ENCODE measurements at places on chromosomes 7 and 10.

- no peak for DNase-seq
Observed at GRCh38 chr7:128729494-128729893, 9.7 kb upstream of the CALU start.

- DNase-seq = no peak
Observed at GRCh38 chr7:47264021-47264651, 317.8 kb downstream of the TNS3 start.

GRCh38 chr10:37712489-37713131 is 144.8 kb downstream of the ZNF248 start:
- DNase-seq = no peak

DNA sequence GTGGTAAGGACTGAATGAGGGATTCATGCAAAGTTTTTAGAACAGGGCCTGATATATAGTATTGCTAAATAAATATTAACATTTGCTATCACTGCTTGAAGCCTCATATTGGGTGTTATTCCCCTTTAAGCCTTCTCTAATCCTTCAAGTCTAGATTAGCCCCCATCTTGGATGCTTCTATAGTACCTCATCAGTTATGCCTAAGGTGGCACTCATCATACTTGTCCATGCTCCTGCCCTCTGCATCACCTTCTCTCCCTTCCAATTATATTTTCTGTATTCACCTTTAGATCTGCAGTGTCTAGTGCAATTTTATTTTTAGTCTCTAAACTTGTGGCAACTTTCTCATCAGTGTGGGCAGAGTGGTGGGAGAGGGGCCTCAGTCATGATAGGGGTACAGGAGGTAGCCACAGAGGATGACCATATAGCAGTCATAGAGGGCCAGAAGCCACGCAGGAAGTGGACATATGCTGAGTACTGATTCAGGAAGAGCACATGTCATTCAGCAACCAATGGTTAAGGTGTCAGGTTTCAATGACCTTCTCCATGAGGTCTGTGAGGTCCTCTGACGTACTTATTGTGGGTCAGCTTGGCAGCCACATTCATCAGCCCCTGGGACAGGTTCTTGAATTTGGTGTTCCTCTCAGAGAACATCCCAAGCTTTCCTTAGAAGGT is 2.5 kb downstream of the ENTPD1 start:
- no peak for DNase-seq

- DNase-seq = no peak
Observed at GRCh38 chr10:95220539-95220938, 26.5 kb downstream of the ACSM6 start.

GRCh38 chr10:36736311-36736710 is 389.1 kb upstream of the ANKRD30A start:
- no peak for DNase-seq

DNA sequence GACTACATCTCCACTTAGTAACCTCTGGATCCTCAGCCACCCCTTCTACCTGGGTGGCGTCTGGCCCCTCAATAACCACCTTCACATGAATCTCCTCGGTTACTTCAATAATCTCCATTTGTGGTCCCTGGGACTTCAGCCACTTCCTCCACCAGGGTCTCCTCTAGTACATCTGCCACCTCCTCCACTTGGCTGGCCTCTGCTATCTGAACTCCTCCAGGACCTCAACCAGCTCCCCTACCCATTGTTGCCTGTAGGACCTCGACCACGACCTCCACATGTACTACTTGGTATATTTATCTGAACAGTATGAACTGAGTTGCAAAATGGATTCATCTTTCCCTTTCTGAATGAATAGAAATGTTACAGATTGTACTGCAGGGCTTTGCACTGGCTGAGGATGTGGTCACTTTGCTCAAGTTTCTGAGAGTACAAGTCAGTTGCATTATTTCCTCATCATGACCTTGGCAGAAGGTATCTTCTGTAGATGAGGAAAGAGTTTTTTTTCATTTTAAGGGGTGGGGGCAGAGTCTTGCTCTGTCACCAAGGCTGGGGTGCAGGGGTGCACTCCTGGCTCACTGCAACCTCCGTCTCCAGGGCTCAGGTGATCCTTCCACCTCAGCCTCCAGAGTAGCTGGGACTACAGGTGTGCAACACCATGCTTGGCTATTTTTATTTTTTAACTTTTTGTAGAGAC is 36.0 kb downstream of the MAT1A start:
- DNase-seq = no peak

- no peak for DNase-seq
Observed at GRCh38 chr10:48938281-48938680, 1.4 kb downstream of the LRRC18 start.

- no peak for DNase-seq
Observed at GRCh38 chr7:77867537-77867865, 68.9 kb downstream of the PHTF2 start.

- DNase-seq = no peak
Observed at GRCh38 chr10:71497763-71498326, 101.1 kb downstream of the CDH23 start.

- DNase-seq = no peak
Observed at GRCh38 chr7:22083704-22084240, 138.1 kb upstream of the CDCA7L start.

All from CD4-positive, alpha-beta T cell treated with Interleukin-4 for 1 hour (primary cell).